CD4-positive, alpha-beta T cell treated with Interleukin-17A for 1 hour (primary cell): ENCODE measurements at places on chromosomes 1 and 21.

DNA sequence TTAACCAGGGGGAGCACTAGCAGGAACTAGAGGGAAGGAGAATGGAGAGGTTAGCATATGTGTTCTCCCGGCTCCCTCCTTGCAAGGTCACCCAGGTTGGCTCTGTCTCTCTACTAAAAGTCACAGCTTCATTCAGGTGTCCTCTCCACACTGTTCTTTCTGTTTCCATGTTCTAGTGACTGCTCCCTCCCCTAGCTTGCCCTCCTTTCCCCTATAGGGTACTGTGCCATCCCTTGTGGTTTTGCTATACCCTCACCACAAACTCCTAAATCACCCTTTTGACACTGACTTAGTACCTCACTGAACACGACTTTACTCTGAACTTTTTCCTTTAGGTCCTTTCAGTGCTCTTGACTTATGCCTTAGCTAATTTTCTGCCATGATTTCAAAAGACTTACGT is 389.3 kb downstream of the ST6GALNAC3 start:
- DNase-seq: no peak

- no peak for DNase-seq
Observed at GRCh38 chr1:217088011-217088410, 364.8 kb upstream of the ESRRG start.

- no peak for DNase-seq
Observed at GRCh38 chr1:157469752-157470675, 82.3 kb downstream of the FCRL5 start.

GRCh38 chr1:16992675-16993074 is 12.3 kb upstream of the MFAP2 start:
- no peak for DNase-seq

DNA sequence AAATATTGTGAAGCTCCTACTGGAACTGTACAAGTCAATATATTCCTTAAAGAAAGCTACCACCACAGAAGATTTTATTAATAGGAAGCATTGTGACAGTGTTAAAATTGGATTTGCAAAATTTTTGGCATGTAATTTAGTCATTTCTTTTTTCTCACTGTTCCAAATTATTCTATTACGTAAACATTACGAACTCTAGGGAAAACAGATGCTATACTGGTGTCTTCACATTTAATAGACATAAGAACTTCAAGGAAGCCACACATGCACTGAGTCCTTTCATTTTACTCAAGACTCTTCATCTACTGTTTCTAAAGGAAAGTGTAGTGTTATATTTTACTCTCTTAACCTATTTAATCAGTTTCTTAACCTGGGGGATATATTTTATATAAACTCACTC is 135.4 kb downstream of the HMCN1 start:
- DNase-seq: no peak

DNA sequence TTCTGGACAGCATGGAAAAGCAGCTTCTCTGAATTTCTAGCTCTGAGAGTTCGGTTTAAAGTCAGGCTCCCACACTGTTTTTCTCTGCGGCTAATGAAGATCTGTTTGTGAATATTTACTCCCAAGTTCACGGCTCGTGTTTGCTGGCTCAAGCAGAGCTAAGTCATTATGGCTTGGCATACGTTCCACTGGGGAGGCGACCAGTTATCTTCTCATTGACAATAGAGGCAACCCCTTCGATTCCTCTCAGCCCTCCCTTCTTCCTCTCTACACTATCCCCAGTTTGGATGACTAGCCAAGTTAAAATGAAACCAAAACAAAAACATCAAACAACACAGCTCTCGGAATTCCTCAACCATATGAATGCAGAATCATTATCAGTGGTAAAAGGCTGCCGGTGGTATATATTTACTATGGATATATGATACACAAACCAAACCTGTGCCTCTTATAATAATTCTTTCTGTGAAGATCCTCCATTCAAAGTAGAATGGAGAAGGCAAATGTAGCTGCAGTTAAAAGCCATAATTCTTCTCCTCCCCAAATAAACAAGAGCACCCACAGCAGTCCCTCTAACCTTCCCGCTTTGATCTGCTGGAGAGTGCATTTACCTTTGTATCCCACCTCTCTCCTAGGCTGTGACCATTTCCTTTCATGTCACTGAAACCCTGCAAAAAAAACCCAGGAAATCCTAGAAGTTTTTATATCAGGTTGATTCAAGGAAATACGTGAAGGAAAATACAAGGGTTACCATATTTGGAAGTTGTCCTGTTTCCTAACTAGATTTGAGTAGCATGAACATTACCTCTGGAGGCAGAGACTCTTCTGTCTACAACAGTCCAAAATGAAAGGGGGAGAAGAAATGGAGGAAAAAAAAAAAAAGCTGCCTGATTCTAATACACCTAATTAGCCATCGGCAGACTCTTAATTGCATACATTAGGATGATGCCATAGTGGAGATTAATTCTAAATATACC is 108.3 kb upstream of the USH2A start:
- no peak for DNase-seq

- no peak for DNase-seq
Observed at GRCh38 chr1:225545649-225546048, 107.3 kb downstream of the ENAH start.

DNA sequence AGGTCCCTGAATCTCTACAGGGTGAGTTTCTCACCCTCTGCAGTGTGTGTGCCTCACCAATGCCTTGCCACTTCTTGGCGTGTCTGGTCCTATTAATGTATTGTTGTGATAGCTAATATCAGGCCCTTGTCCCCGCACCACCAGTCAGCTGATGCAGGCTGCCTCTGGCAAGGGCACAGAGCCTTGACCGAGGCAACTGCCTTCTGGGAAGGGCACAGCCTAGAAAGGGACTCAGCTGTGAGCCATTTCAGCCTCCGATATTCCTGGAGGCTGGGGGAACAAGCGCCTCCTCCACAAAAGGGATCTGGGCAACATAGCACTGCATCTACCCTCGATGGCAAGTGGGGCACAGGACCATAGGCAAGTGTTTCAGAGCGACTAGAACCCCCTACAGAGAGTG is 27.0 kb downstream of the IL10RB start:
- no peak for DNase-seq

DNA sequence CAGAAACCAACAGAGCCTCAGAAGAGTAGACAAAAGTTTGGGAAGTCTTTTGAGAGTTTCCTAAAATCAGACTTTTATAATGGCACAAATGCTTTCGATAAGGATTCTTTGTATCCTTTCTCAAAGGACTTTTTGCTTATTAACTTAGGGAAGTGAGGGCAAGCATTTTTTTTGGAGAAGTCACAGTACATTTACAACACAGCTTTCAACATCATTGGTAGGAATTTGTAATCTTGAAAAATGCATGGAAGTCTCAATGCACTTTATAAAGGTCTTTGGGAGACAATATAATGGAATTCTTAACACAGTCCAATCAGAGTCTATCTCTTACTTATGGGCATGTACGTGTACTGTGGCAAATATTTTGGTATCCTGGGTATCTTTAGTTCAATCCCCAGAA is 325.8 kb upstream of the NR5A2 start:
- DNase-seq: no peak

- DNase-seq: no peak
Observed at GRCh38 chr1:173344034-173344743, 132.9 kb upstream of the PRDX6 start.

GRCh38 chr1:61504852-61505390 is 220.0 kb downstream of the TM2D1 start:
- no peak for DNase-seq

DNA sequence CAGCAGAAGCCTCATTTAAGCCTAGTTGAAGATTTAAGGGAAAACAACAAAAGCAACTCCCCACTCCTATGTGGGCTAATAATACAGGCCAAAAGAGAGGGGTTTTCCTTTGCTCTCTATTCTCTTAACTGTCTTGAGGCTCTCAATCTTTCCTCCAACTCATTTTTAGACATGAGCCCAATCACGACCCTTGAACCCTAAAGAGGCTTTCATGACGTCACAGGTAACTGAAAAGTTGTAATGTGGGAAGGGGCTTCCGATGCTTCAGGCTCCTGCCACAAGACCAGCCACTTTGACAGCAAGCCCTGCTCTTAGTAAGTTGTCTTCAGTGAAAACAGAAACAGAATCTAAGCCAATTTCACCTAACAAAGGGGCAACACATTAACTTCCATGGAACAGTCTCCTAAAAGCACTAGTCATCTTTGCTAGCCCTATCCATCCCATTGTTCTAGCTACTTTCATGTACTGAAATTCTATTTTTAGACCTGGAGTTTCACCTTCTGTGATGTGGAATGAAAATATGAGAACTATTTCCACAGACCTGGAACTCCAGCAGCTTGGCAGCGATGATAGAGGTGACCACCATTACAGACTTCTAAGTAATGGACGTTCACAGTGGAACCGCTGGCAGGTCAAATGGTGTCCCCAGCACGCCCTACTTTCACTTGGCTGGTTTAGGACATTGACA is 36.3 kb downstream of the GPR161 start:
- no peak for DNase-seq

GRCh38 chr1:74463333-74463988 is 49.0 kb downstream of the LRRC53 start:
- no peak for DNase-seq

GRCh38 chr1:65425006-65425405 is 4.5 kb downstream of the LEPR start:
- DNase-seq: no peak

DNA sequence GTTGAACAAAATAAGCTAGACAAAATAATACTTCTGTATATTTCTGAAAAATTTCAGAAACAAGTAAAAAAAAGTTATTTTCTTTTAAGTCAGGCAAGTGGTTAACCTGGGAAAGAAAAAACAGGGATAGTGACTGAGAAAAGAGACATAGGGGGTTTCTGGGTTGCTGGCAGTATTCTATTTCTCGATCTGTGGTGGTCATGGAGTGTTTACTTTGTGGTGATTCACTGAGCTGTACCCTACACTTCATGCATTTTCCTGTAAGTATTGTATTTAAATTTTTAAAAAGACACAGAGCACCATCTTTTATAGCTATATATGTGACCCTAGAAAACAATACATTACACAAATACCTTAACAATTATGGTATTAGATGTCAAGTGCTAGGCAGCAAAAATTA is 58.2 kb downstream of the ZNF644 start:
- no peak for DNase-seq

DNA sequence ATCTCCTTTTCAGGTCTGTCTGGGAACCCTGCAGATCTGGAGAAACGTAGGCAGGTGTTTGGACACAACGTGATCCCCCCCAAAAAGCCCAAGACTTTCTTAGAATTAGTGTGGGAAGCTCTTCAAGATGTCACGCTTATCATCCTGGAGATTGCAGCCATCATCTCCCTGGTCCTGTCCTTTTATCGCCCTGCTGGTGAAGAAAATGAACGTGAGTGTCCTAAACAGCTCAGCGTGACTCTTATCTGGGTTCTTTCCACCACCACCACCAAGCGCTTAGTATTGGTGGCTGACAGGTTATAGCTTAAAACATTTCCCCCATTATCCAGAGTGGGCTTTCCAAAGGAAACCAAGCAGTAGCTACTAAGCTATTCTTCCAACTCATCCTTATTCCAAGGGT is 66.8 kb upstream of the LAX1 start:
- DNase-seq: no peak

DNA sequence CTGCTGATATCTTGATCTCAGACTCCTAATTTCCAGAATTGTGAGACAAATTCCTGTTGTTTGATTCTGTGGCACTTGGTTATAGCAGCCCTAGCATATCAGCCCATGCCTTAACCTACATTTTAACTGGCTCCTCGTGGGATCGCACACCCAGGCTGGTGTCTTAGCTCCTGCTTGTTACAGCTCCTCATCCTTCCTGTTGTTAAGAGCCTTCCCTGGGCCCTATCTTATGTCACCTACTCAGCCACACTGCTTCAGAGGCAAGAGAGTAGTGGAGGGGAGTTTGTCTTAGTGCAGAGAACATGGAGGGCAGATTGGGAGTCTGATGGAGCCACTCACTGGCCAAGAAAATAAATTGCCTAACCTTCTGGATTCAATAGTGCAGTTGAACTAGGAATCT is 131.0 kb downstream of the ROR1 start:
- DNase-seq: no peak

DNA sequence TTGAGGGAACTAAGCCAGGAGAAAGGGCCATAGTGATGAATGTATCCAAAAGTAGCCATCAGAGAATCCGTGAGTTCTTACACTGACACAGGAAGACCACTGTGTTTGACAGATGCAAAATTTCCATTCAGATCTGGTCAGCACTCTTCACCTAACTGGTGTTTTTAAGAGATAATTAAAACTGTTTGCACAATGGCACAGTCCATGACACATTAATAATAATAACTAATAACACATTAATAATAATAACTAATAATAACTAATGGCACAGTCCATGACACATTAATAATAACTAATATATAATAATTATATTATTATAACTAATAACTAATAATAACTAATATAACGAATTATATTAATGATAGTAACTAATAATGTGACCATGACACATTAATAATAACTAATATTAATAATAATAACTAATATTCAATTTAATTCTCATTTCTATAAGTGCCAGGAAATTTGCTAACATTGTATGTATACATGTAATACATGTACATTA is 195.8 kb downstream of the RGS7 start:
- no peak for DNase-seq

DNA sequence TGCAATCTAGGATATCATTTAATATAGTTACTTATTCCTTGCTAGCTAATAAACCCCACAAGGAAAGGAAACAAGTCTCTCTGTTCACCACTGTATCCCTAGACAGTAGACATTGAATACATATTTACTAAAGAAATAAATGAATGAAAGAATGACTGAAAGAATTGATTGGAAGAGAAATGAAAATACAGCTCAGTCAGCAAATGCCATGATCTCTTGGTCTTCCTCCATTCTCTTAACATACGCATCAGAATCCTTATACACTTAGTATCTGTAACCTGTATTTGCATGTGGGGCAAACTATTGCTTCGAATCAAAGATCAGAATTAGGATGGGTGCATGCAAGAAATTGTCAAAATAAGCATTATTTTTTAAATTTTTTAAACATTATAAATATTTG is 500.8 kb upstream of the ADGRL2 start:
- no peak for DNase-seq

DNA sequence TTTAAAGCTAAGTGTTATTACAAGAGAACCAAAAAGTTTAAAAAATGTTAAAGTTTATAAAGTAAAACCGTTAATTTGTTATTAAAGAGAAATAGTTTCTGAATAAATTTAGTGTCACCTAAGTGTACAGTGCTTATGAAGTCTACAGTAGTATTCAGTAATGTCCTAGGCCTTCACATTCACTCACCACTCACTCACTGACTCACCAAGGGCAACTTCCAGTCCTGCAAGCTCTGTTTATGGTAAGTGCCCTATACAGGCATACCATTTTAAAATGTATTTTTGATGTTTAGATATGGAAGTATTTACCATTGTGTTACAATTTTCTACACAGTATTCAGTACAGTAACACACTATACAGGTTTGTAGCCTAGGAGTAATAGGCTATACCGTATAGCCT is 60.1 kb upstream of the GCLM start:
- DNase-seq: no peak

GRCh38 chr1:182054698-182055326 is 6.7 kb downstream of the ZNF648 start:
- DNase-seq: peak; percentile 61
